ENCODE measurements at places on chromosomes 1 and 21. TPM values are rescaled to one million over a fixed set of nuclear protein-coding genes. Genes with fewer than 3 reads are reported as not detected.

Gene KCNJ9
- total RNA-seq = not detected

Gene MYBPH
- 0.64 TPM for total RNA-seq

Gene FALEC
- not detected for total RNA-seq

Gene SH2D2A
- 18.4 TPM for total RNA-seq

Gene CNR2
- total RNA-seq = 15.0 TPM

DNA sequence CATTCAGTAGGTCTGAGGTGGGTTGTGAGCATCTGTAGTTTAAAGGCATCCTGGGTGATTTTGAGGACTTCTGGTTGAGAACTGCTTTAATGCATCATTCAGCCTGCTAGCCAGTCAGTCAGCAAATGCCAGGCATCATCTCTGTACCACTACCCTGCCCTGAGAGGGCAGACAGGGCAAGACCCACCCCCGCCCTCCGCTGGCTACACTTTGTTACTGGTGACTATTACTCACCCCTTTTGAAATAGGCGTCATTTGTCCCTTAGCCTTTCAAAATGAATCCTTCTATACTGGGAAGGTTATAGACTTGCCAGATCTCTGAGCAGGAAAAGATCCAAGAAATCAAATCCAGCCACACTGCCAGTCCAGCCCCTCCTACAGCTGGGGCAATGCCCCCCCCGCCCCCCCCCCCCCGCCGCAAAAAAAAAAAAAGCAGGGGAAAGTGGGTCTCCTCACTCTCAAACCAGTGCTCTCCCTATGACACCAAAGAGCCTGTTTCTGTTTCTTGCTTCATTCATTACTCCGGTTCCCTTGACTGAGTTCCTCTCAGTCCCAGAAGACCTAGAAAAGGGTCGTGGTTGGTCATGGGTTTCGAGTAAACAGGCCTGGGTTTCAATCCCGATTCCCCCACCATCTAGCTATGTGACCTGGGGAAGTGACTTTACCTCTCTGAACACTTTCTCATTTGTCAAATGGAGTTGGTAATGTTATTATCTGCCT, 4.4 kb downstream of the SELENON start:
- no peak for DNase-seq

Gene AUNIP
- not detected for total RNA-seq

GRCh38 chr1:169484101-169484500, 1.6 kb downstream of the SLC19A2 start:
- DNase-seq = no peak

- DNase-seq = no peak
These were observed 483.4 kb downstream of the NPHP4 start for GRCh38 chr1:5508669-5509330.

DNA sequence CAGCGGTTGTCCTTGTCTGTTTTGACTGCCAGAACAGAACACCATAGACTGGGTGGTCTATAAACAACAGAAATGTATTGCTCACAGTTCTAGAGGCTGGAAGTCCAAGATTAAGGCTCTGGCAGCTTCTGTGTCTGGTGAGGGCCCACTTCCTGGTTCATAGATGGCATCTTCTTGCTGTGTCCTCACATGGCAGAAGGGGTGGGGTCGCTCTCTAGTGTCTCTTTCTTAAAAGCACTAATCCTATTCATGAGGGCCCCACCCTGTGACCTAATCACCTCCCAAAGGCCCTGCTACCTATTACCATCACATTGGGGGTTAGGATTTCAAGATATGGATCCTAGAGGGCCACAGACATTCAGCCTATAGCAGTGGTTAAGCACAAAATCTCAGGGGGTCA, 304.4 kb downstream of the NFIA start:
- DNase-seq = no peak

Gene PLA2G2D
- total RNA-seq = 5.1 TPM

DNA sequence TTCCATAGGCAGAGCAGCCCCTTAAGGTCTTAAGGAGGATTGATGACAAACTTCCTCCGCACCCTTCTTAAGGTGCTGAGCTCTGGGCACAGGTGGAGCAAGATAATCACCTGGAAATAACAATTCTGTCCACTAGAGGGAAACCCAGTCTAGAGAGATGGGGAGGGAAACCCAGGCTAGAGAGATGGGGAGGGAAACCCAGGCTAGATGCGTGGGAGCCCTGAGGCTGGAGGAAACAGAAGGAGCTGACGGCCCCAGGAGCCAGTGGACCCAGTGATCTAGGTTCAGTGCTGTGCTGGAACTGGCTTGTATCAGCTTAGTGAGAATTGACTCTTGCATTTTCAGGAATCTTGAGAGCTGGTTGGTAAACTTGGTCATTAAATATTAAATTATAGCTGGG, 17.8 kb upstream of the MYCL start:
- DNase-seq = no peak

Gene SERBP1
- 187 TPM for total RNA-seq

GRCh38 chr1:33548319-33548718, 75.9 kb downstream of the ZSCAN20 start:
- DNase-seq = no peak

- no peak for DNase-seq
These were observed 879 bp upstream of the WLS start for GRCh38 chr1:68233202-68233601.

- no peak for DNase-seq
These were observed 1.5 kb upstream of the TINAGL1 start for GRCh38 chr1:31574749-31575368.

DNA sequence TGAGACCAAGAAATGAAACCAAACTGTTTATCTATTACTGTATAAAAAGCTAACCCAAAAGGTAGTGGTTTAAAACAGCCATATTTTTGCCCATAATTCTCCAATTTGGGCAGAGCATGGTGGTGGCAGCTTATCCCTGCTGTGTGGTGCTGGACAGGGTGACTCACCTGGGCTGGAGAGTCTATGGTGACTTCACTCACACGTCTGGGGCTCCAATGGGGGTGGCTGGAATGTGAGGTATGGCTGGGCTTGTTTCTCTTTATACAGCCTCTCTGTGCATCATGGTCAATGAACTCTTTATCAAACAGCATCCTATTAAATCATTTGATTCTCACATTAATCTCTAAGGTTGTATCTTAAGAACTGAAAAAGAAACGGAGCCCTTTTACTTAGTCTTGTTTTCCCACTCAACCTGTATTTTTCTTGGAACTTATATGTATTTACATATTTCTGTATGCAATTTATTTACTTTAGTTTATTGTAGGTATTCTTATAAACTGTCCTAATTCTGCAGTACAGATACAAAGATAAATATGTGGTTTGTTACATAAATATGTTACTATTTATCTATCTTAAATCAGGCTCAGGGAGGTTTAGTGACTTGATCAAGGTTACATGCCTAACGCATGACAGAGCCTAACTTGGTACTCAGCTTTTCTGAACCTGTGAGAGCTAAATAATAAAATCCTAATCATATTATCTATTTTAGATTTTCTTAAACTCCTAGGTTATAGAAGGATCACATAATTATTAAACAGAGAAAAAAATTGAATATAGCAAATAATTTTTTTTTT, 37.5 kb upstream of the WLS start:
- DNase-seq = no peak

Gene AKR1A1
- 114 TPM for total RNA-seq

GRCh38 chr1:116751621-116752020, 2.6 kb upstream of the CD2 start:
- DNase-seq = no peak

Gene ATAD3C
- total RNA-seq = 0.47 TPM

Gene LCE2A
- total RNA-seq = not detected

GRCh38 chr1:64172458-64172983, 30.9 kb upstream of the UBE2U start:
- DNase-seq = no peak

GRCh38 chr1:90201467-90202358, 206.8 kb downstream of the ZNF326 start:
- DNase-seq = no peak

GRCh38 chr1:61102041-61102440, 19.7 kb downstream of the NFIA start:
- DNase-seq = no peak

DNA sequence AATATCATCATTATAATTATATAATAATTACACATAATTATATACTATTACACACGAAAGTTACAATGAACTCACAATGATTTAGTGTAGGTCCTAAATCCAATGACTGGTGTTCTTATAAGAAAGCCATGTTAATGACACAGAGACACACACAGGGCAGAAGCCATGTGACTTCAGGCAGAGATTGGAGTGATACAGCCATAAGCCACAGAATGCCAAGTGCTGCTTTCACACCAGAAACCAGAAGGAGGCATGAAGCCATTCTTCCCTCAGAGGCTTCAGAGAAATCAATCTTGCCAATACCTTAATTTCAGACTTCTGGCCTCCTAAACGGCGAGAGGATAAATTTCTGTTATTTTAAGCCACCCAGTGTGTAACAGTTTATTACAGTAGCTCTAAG, 147.4 kb upstream of the KRTAP19-8 start:
- DNase-seq = no peak
